ENCODE measurements at places on chromosomes 5 and 9.
A peak's percentile ranks its signal among the peaks of the same experiment; 100 is the strongest.

DNA sequence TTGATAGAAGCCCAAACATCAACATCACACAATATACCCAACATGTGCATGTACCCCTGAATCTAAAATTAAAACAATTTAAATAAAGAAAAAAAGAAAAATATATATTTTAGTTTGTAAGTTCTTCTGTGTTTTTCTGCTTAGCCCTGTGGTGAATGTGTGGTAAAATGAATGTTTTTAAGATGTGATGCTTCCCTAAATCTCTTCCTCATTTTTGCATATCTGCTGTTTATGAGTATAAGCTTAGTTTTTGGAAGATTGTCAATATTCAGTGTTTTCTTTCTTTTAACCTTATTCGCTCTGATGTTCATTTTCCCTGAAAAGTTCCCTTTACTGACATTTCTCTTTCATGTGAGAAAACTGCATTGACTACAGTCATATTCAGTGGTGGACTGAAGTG lies 44.4 kb upstream of the DAB2 start:
- no peak for DNase-seq

DNA sequence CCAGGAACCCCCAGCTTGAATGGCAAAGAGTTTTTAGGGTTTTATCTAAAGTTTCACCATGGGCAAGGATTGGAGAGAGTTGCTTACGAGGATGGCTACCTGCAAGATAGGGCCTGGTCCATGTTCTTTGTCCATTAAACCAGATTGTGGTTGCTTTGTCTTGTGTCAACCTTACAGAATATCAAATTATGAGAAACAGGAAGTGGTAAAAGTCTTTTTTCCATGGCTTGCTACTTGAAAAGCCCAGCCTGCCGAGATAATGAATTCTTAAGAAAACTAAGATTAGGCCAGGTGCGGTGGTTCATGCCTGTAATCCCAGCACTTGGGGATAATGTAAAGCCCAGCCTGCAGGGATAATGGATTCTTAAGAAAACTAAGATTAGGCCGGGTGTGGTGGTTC lies 24.4 kb downstream of the ZNF474 start:
- DNase-seq: no peak

DNA sequence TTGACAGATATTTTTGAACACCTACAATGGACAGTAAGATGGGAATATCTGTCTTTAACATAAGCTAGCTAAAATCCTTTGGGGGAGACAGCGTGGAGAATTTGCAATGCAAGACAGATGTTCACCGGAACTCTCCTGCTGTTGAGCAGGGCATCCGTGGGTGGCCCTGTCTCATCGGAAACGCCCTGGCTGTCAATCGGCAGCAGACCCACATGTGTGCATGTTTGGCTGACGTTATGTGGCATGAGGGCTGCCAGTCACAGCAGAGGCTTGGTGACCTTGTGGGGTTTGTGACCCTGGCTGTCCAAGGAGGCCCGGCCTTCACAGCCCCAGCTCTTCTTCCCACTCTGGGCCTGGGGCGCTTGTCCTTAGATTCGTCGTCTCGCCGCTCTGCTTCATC lies 129.7 kb upstream of the OTULINL start:
- no peak for DNase-seq

DNA sequence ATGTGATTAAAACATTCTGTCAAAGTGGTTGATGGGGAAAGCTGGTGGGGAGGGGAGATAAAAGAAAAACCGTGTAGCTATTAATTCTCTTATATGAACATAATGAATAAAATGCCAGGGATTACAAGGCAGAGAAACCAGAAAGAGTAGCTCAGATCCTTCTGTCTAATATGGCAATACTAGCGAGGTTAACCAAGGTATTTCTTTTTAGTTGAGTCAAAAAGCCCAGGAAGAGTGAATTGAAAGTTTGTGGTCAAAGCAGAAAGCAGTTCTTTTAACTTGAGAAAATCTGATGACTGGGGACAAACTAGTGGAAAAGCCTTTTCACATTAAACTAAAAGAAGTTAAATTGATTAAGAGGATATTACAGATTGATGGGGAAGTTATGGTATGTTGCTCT lies 76.0 kb downstream of the ERBIN start:
- no peak for DNase-seq

DNA sequence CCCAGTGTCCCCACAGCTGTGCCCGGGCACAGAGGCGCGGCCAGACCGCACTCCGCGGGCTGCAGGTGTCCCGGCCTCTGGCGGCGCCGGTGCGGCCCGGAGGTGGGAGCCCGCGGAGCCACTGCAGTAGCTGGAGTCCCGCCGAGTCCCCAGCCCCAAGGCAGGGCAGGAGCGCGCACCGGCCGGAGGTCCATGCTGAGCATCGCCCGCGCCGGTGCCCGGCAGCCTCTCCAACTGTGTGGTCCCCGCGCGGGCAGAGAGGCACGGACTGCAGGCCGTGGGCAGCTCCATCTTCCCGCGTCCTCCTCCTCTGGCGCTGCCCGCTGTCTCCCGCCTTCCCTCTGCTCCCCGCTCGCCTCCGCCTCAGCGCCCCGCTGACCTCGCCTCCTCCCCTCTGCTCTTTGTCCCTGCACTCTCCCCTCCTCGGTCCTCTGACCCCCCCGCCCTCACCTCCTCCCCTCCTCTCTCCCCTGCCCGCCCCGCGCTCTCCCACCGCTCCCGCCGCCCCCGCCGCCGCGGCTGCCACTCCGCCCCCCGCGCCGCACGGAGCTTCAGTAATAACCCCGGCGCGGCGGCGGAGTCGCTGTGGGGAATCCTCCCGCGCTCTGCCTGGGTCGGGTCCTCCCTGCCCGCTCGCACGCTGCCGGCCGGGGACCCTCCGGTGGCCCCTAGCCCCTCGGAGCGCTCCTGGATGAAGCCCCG lies at the start of gene ADAMTS16:
TSS of gene ADAMTS16 (plus strand) at position 554 of the 702 bp plus-strand sequence. CDS start at position 692, 138 bp downstream.
- DNase-seq: no peak

GRCh38 chr5:135398855-135399793 lies at the start of gene MACROH2A1:
Gene MACROH2A1 (minus strand): TSS chr5:135399231. CDS start chr5:135389093, 10,138 bp downstream.
- peak; percentile 94 for DNase-seq
